ENCODE measurements at places on chromosomes 12 and 14.
A peak's percentile ranks its signal among the peaks of the same experiment; 100 is the strongest.

DNA sequence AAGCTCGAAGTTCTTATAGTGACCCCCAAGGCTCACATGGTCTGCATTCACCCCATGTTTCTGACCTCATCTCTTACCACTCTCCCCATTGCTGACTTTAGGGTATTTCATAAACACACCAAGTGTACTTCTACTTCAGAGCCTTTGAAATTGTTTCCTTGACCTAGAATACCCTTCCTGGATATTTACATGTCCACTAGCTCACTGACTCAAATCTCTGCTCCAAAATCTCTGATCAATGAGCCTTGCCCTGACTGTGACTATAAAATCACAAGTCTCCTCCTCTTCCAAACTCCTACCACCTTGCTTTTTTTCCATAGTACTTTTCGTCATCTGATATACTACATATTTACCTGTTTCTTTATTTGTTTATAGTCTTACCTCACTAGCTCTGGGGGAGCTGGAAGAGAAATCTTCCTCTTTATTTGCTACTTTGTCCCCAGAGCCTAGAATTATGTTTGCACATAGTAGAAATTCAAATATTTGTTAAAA is 105.1 kb downstream of the RMST start:
- DNase-seq: no peak

- DNase-seq: peak; percentile 77
These were observed 462 bp downstream of the KNTC1 start for GRCh38 chr12:122527478-122527944.

DNA sequence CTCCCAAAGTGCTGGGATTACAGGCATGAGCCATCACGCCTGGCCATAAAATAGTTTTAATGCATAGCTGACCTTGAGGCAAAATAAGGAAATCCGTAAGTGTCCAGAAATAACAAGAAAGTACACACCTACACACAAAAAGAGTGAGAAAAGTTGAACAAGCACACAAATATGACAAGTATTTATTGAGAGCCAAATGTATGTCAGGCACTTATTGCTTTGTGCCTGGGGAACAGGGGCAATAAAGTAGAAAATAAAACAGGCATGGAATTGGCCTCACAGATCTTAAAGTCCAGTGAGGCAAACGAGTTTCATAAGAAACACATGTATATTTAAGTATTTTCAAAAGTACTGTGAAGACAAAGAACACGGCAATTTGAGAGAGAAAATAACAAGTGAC is 103.7 kb downstream of the ERGIC2 start:
- no peak for DNase-seq

DNA sequence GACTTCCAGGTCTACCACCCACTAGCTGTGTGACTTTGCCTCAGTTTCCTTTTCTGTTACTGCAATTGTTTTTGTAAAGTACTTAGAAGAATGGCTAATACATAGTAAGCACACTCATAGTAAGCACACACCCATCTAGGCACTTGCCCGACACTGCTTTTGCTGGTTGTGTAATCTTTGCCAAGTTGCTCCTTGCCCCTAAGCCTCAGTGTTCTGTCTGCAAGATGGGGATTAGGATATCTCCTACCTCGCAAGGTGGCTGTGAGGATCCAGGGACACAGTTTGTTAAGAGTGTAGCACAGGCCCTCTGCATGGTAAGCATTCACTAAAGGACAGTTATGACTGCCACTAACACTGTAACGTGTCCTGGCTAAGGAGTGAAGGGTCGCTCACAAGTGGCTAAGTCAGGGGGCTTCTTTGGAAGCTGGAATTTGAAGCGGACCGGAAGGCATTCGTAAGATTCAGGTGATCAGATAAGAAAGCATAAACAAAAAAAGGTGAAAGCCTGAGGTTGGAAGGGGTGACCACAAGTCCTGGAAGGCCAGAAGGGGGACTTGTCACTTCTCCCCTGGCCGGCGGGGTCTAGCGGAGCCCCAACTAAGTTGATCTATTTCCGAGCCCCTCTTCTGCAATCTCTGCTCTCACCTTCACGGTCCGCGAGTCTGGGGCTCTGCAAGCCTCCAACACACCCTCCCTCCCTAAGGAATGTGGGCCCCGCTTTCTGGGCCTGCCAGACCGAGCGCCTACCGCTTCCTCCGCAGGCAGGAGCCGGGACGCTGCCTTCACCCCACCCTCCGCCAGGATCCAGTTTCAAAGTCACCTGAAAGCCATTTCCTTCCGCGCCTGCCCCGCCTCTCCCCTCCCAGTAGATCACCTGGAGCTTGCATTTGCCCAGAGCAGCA is 1.5 kb upstream of the PLEKHG3 start:
- DNase-seq: no peak

GRCh38 chr12:22881878-22882385 is 257.0 kb downstream of the ETNK1 start:
- no peak for DNase-seq

- peak; percentile 66 for DNase-seq
These were observed 1.2 kb downstream of the PAWR start for GRCh38 chr12:79689477-79690141.

DNA sequence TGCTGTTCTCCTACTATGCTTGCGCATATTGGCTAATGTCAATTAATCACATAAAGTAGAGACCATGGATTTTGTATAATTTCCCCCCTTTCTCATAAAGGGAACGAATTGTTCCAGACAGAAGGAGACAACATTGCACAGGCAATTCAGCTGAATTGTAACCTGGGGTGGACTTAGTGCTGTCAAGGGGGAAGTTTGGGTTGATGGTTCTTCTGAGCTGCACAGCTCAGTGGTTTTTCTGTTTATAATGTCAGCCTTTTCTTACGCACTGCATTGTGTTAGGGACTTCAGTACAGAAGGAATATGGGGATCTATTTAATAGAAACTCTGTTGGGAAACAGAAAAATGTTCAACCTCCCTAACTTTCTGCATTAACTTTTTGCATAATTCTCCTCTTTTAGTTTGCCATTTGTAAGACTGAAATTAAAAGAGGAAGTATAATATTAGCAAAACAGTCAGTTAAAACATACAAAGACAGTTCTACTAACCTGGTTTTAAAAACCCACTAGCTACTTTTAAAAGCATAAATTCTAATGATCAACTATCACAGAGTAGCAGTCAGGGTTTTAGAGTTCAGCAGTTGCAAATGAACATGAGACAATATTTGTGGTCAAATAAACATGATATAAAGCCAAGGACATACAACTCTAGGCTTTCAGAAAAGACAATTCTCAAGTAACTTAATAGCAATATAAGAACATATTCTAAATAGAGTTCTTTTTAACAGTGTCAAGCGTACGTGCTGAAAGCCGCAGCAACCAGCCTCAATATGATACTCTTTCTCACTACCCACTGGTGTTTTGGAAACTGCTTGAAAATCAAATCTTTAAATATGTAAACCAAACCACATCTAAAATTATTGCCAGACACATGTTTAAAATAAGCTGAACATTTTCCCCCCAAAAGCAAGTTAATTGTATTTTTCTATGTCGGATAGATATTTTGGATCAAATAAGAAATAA is 393.0 kb downstream of the FSCB start:
- DNase-seq: no peak

GRCh38 chr14:100654814-100655740 is 67.9 kb upstream of the BEGAIN start:
- no peak for DNase-seq

DNA sequence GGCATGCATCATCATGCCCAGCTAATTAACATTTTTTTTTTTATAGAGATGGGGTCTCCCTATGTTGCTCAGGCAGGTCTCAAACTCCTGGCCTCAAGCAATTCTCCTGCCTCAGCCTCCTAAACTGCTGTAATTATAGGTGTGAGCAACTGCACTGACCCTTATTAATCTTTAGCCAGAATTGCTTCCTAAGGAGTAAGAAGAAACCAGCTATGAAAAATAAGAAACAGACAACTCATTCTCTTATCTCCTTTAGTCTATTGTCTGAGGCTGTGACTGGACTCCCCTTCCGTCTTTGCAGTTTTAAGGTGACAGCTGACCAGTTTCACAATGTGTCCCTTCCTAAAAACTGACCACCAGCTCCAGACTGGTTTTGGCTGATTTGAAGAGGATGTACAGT is 52.4 kb downstream of the EMP1 start:
- no peak for DNase-seq

- no peak for DNase-seq
These were observed 48.1 kb upstream of the LTBP2 start for GRCh38 chr14:74660167-74660566.

DNA sequence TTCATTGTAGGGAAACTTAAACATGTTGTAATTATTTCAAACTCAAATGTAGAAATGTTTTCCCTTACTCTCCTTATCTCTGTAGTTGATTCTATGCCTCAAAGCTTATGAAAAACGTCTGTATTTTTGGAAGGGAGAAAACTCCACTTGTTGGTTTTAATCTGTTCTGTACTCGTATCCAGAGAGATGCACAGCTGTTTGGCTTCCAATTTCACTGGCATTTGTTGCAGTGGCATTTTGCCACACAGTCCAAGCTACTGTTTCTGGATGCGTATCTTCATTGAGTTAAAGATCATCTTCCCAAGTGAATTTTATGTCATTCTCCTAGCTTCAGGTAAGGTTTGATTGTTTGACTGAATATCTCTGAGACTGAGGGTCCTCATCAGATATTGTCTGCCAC is 481.4 kb downstream of the TRHDE start:
- DNase-seq: no peak

DNA sequence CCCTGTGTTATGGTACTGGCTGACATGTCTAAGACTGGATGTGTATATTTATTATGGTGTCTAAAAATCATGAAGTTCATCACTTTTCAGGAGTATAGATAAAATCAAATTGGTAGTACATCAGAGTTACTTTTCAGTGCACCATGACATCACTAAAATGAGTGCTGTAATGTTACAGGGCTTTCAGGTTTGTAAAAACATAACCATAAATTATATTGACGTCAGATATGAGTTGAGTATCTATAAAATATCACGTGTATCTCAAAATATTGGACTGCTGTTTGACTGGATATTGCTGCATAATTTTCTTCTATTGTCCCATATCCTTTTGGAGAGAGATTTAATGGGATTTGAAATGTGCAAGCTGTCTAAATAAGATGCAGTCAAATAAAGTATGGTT is 22.0 kb downstream of the NAA30 start:
- no peak for DNase-seq

DNA sequence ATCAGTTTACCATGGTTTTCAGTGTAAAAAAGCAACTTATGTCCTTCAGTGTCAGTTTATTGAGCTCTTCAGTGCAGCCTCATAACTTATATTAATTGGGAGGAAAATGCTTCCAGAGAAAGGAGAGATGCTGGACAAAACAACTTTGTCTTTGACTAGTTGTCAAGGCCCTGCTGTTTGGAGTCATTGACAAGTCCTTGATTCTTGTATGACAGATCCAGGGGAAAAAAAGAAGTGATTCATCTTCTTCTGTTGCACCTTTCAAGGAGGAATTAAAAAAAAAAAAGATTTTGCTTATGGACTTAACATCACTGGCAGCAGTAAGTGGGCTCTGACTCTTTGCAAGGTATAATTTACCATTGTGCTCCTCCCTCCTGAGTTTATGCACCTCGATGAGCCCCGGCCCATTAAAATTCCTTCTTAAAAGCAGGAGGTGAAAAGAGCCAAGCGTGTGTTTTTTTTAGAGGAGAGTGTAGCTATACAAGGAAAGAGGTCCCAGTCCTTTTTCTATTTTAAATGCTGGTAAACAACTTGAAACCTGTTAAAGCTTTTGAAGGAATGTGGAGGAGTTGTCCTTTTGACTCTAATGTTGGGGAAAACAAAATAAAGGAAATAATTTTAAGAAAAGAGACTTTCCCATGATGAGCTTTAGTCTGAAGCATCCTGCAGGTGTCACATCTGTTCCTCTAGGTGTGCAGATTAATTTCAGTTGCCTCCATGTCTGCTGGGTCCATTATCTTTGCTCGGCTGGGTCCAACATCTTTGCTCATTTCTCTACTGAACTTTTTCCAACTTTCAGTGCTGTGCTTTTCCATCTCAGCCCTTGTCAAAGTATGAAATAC is 431.6 kb downstream of the RAD51B start:
- peak; percentile 73 for DNase-seq

- no peak for DNase-seq
These were observed at the start of gene DTX3 for GRCh38 chr12:57604454-57604991. DTX3 (plus strand) TSS chr12:57604824; CDS start chr12:57606518, 1,694 bp downstream.

- no peak for DNase-seq
These were observed 5.5 kb downstream of the ZFP36L1 start for GRCh38 chr14:68787092-68787992.

GRCh38 chr12:45458238-45458637 is 242.3 kb downstream of the ANO6 start:
- no peak for DNase-seq

Data from OCI-LY7 (cell line).